ENCODE measurements at places on chromosomes 12 and 14. TPM values are rescaled to one million over a fixed set of nuclear protein-coding genes. Genes with fewer than 3 reads are reported as not detected.
A peak's percentile ranks its signal among the peaks of the same experiment; 100 is the strongest.

DNA sequence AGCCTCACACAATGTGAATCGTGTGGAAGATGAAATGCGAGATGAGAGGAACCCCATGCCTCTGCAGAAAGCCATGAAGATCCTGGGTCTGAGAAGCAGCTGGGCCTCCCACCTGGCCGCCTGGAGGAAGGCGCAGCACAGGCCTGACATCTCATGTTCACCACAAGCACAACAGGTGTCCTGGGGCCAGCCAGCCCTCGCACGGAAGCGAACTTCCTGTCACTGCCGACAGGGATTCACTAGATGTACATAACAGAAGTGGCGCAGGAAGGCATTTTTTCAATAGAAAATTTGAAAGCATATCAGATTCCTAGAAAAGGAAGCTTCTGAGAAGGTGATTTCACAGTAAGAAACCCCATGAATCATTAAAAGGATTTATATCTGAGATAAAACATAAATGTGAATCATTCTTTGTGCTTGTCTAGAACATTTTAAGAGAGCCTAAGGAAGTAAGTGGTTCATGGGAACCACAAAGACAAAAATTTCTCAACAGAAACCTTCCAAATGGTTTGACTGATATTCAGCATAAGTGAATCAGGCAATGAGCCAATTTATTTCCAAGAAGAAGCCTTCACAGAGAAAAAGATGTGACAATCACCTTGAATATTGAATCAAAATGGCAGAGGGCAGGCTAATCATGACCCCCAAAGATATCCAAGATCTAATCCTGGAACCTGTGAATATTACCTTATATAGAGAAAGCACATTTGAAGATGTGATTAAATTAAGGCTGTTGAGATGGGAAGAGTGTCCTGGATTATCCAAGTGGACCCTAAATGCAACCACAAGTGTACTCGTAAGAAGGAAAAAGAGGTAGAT is 311.9 kb downstream of the DUSP6 start:
- DNase-seq, result no peak

Gene DTX3
- total RNA-seq, result 51.4 TPM

DNA sequence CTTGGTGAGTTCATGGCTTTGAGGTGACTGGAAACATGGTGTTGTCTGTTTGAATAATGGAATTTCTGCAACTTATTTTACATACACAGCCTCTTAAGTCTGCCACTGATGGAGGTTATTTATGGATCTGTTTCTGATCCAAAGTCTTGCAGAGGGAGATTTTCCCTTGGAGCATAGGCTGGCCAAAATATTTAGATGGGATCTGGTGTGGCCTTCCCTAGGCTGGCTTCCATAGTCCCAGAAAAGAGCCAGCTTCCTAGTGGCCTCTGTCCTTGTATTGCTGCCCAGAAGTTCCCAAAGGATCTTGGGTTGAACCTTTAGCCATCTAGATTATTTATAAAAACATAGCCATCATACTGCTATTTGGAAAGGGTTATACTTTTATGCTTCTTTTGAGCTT is 491.1 kb upstream of the RGS6 start:
- no peak for DNase-seq

GRCh38 chr12:130989391-130989790 is 35.7 kb downstream of the ADGRD1 start:
- no peak for DNase-seq

Gene ANO4
- total RNA-seq, result 88.9 TPM

Gene MANSC4
- total RNA-seq, result 0.41 TPM

- DNase-seq, result no peak
Measured at GRCh38 chr12:112973011-112973735, 5.1 kb upstream of the OAS2 start.

Gene TARBP2
- 26.9 TPM for total RNA-seq

Gene TGFB3
- total RNA-seq, result 19.2 TPM

- DNase-seq, result no peak
Measured at GRCh38 chr14:63401646-63402045, 82.9 kb upstream of the GPHB5 start.

DNA sequence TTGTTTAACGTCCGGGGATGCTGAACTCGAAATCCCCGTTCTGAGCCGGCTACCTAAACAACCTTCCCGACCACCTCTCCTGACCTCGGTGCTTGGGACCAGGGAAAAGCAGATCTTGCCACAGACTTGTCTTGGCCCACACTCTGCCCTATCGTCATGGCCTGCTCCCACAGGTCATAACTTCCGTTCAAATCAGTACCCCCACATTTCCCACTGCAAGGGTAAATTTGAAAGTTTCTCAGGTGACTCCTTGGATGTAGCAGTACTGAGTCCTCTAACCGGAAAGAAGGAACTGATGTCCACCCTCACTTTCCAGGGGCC is 612 bp upstream of the RBM23 start:
- no peak for DNase-seq

Gene CD4
- total RNA-seq, result 2.0 TPM

Gene HOXC4
- total RNA-seq, result not detected

- DNase-seq, result no peak
Measured at GRCh38 chr12:68180792-68181744, 21.5 kb upstream of the IFNG start.

Gene PIWIL1
- not detected for total RNA-seq

GRCh38 chr14:99065551-99065950 is 206.4 kb downstream of the BCL11B start:
- DNase-seq, result no peak

Gene GPRC5D
- not detected for total RNA-seq

Gene CPNE6
- 35.5 TPM for total RNA-seq

DNA sequence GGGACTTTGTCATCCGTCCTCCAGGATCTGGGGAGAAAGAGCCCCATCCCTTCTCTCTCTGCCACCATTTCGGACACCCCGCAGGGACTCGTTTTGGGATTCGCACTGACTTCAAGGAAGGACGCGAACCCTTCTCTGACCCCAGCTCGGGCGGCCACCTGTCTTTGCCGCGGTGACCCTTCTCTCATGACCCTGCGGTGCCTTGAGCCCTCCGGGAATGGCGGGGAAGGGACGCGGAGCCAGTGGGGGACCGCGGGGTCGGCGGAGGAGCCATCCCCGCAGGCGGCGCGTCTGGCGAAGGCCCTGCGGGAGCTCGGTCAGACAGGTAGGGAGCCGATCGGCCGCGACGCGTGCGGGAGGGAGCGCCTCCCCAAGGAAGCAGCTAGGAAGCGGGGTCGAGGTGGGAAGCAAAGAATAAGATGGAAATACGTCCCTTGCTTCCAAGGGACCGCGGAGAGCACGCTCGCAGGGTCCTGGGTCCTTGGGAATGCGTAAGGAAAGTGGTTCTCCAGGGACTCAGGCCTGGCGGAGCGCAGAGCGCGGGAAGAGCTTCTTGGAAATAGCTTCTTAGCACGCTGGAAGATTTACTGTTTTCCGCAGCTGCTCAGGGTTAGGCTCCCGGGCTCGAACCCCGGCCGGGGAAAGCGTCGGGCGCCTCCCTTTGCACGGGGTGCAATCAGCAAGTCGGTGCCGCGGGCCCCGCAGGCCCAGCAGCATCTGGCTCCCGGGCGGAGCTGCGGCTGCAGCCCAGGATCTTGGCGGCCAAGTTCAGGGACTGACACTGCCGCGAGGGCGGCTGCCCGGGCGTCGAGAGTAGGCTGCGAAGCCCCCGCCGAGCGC is 457 bp downstream of the SOCS2 start:
- peak; percentile 23 for DNase-seq

DNA sequence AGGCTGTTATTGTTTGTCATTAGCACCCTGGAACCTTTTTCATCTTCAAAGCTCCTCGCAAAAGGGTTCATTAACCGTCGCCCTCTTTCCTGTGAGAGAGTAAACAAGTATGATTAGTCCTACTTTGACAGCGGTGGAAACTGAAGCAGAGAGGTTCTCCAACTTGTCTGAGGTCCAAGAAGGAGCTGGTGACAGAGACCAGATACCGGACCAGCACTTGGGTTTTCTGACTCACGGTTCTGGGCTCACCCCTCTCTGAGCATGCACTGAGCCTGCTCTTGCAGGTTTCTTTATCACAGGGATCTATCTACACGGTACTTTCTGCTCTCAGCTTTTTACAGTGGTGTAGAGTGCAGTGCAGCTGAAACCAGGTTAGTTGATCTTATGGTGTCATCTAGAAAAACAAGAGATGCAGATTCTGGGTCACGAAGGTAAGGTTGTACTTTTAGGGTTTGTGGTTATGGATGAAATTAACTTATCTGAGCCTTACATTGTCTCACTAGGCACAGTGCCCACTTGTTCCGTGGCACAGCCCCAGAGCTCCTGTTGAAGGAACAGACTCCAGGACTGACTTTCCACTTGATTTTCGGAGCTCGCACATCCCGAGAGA is 62.1 kb downstream of the PPP2R5C start:
- no peak for DNase-seq

DNA sequence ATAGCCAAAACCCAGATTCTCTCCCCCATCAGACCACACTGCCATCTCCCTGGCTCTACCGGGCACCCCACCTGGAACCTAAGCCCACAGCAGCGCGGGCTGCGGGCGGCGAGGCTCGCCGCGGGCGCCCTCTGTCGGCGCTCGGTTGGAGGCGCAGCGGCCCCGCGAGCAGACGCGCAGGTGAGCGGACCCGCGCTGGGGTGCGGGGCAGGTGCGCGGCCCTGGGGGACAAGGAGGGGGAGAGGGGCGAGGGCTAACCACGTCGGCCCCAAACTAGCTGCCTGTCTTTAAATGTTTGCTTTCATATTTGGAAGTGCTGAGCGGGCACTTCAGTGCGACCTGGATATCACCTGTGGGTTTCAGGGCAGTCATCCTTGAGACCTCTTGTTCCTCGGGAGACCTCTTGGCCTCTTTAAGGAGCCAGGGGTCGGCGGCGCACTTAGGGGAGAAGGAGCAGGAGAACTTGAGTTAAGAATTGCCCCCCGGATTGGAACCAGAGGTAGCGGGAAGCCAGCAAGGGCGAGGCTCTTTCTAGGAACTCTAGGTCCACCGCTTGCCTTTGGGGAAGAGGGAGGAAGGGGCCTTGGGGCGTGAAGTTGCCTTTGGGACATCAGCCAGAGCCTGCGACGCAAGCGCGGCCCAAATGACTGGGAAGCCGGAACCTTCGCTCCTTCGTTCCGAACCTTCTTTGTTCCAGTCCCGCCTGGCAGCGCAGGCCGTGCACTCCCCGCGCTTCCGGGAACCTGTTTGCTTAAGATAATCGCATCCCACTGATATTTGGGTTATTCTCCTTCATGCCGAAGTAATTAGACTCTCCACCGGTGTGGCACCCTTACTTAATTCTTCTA is 78.7 kb downstream of the NEDD1 start:
- no peak for DNase-seq

DNA sequence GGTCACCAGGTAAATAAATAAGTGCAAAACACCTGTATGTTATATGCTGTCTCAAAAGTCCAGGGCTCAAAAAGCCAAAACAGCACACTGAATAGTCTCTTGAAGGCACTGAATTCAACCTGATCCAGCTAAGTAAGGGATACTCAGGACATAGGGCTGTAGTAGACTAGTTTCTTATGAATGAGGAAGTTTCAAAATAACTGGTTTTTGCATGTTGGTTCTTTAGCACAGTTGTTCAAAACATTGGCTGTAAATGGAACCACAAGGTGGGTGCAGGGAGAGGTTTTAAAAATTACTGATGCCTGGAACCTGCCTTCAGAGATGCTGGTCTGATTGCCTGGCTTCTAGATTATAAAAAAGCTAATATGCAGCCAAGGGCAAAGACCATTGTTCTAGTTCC is 34.1 kb downstream of the NDUFA12 start:
- DNase-seq, result no peak

GRCh38 chr14:22887260-22887989 is 4.4 kb downstream of the REM2 start:
- no peak for DNase-seq

Gene NTN4
- total RNA-seq, result 60.3 TPM

- DNase-seq, result no peak
Measured at GRCh38 chr12:132736913-132737312, 24.7 kb downstream of the ANKLE2 start.

- no peak for DNase-seq
Measured at GRCh38 chr12:68919581-68920239, 13.3 kb downstream of the CPM start.

Gene IL22
- total RNA-seq, result not detected

Gene RPL36AL
- total RNA-seq, result 87.6 TPM

- DNase-seq, result no peak
Measured at GRCh38 chr12:71223139-71223538, 65.3 kb upstream of the TSPAN8 start.

DNA sequence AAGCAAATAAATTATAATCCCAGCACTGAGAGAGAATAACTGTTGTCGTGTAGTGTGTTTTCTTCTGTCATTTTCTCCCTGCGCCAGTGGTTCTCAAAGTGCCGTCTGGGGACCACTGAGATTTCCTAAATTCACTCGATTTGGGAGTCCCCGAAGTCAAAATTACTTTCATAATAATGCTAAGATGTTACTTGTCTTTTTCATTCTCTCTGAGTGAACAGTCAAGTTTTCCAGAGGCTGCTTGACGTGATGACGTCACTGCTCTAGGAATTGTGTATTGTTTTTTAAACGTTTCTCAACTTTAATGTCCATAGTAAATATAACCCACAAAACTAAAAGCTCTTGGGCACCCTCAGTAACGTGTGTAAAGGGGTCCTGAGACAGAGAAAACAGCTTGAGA is 796 bp upstream of the POP5 start:
- no peak for DNase-seq

Gene LMO3
- total RNA-seq, result 1,227 TPM

- DNase-seq, result no peak
Measured at GRCh38 chr12:98002887-98003493, 512.4 kb upstream of the TMPO start.

DNA sequence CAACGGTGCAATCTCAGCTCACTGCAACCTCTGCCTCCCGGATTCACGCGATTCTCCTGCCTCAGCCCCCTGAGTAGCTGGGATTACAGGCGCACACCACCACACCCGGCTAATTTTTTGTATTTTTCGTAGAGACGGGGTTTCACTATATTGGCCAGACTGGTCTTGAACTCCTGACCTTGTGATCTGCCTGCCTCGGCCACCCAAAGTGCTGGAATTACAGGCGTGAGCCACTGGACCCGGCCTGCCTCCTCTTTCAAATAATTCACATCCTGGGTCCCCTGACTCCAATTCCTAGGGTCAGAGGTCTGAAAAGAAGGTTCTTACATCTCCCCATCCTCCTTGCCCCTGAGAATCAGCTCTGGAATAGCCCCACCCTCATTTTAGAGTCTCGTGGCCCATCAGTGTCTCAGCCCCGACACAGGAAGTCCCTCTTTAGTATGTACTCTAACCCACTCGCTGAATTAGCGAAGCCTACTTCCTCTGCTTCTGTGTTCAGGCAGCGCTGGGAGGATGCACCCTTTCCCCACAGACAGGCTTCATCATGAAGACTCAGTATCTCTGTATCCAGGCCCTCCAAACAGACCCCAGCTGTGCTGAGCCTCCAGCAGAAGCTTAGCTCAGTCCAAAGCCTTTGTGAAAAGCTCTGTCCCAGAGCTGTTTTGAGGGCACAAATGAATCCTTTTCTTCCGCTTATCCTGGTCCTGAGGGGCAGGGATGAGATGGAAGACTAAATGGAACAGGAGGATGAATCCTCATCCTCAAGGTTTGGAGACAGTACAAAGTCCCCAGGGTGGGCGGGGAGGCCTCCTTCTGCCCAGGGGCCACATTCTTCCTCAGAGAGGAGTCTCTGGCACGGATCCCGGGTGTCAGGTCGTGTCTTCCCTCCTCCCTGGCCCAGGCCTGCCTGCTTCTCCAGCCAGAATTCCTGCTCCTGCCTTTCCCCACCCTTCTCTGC is 3.5 kb downstream of the LPAR5 start:
- no peak for DNase-seq

Data from frontal cortex (tissue), 4 donors.